Hepatocyte (in vitro differentiated cells): ENCODE measurements at places on chromosomes 1 and 21.

DNA sequence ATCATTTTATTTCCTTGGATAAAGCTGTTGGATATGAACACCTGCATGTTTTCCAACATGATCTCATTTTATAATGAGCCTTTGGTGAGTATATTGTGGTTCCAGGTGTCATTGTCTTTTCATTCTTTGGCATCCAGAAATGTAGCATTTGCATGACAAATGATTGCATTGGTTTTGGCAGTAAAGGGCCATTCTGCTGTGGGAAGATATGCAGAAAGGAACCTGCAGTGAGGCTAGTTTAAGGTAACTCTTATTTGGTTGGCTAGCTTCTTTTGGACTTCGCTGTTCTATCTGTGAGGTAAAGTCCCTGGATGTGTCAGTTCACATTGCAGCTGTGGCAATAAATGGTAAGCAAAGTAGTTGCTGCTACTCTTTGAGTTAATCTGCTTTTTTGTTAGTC, 343.0 kb downstream of the AMY1C start:
- no peak for DNase-seq

- DNase-seq = no peak
Measured at GRCh38 chr1:182035097-182035770, 26.3 kb downstream of the ZNF648 start.

DNA sequence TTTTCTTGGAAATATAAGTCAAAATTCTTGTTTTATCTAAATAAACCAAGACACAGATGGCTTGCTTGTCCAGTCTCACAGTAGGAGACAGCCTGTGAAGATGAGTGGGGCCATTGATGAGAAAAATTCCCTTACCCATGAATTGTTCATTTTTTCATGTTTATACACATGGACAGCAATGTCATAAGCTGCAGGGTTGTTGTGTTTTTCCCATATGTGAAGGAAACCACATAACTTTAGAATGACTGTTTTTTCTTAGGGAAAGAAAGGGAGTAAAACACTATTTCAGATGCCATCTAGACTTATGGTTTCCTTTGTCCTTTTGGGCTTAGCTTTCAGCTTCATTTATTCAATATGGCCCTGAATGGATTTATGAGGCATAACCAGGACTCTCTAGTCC, 622.5 kb upstream of the NR5A2 start:
- no peak for DNase-seq

GRCh38 chr1:223180731-223181321, 37.8 kb upstream of the TLR5 start:
- DNase-seq = no peak

- DNase-seq = no peak
Measured at GRCh38 chr1:91881280-91881679, 4.7 kb downstream of the TGFBR3 start.

GRCh38 chr1:212186427-212187207, 98.6 kb upstream of the PPP2R5A start:
- no peak for DNase-seq

DNA sequence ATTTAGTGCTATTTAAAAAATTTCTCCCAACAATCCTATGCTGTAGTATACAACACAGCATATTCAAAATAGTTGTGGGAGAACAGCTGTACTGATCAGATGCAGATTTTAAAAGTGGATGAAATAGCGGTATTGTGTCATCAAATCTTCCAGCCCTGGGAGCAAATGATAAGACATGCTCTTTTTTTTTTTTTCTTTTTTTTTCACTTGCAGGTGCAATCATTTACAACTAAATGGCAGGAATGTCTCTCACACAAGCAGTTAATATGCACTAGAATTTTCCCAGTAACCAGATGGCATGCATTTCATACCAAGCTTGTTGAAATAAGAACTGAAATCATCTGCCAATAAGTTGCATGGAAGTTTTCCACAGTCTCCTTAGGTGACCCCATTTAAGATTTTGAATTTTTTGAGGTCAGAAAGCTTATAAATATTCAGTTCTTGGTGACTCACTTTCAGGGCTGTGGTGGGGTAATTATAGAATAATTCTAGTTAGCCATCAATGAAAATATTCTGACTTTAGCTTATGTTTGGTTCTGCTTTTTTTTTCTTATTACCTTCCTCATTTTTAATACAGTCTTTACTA, 623.9 kb upstream of the NR5A2 start:
- no peak for DNase-seq

- DNase-seq = peak; percentile 93
Measured at GRCh38 chr1:112718691-112719418, 3.7 kb upstream of the PPM1J start.

DNA sequence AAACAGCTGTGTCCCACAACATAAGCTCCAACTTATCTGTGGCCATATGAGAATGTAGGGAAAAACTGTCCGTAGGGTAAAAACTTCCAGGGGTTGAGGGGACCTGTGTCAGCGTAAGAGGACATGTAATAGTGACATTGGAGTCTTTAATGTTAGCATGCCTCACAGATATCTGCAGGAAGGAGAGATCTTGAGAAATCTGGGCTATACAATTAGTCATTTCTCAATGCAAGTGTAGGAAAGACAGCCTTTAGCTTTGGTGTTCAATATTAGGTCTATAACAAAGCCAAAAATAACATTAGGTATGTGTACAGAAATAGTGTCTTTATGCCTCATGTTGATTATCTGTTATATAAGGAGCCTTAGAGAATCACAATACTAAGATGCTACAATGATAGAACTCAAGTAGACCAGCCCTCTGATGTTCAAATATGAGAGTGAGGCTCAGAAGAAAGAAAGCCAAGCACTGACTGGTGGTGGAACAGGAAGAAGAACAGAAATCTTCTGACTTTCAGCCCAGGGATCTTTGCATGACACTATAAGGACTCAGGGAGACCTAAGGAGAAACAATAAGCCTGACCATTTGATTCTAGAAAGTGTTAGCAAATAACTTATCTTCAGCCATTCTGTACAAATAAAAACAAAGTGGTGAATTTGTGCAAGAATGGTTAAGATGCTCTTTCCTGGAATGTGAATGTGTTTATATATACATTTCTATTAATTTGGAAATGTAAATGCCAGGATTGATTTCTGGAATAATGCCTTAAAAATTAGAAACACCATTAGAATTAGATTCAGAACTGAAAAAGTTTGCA, 152.6 kb downstream of the ZC3H11B start:
- DNase-seq = no peak

GRCh38 chr1:211939876-211940468, 95.4 kb downstream of the INTS7 start:
- DNase-seq = no peak

- peak; percentile 11 for DNase-seq
Measured at GRCh38 chr1:187244623-187245022, 415.9 kb downstream of the PLA2G4A start.

GRCh38 chr1:39322431-39322830, 117.9 kb downstream of the MACF1 start:
- DNase-seq = no peak
